ENCODE measurements at places on chromosomes 1 and 21.

DNA sequence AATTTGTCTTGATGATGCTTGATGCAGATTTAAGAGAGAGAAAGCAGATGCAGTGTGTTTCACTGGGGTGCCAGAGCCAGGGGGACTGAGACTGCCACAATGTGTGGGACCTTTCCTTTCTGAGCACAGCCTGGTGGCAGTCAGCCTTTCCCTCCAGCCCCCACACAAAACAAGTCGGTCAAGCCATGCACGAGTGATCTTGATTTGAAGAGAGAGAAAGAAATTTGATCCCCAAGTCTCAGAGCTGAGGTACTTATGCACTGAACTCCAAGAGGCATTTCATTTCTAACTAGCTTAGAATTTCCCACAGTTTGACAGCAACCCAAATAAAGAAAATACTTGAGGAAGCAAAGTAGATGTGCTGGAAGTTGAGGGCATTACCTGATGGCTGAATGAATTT is 193.8 kb downstream of the ST6GALNAC3 start:
- DNase-seq, result no peak

DNA sequence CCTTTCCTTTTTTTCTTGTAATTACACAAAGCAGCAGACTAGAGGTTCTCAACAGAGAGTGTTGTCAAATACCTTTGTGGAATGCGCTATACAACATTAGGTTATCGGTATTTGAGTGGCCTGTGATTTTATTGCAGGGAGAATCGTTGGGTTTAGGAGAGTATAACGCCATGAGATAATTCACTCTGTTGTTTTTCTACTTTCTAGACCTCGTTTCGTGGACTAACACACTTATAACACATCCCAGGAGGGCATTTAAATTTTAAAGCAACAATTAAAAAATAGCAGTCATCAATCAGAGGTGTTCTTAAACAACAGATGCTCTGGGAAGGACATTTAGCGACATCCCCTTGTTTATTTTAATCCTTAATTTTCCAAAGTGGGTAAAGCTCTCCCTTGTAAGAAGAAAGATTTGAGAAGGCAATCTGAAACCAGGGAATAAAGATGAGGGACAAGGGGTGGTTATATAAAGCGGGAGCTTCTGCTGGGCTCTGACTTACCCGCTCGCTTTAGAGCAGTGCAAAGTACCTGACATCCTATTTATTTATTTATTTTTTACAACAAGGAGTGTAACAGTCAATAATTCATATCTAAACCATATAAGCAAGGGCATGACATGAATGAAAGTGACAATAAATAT is 4.9 kb downstream of the PBX1 start:
- DNase-seq, result no peak

- no peak for DNase-seq
Observed at GRCh38 chr1:74425676-74426075, 86.7 kb downstream of the LRRC53 start.

DNA sequence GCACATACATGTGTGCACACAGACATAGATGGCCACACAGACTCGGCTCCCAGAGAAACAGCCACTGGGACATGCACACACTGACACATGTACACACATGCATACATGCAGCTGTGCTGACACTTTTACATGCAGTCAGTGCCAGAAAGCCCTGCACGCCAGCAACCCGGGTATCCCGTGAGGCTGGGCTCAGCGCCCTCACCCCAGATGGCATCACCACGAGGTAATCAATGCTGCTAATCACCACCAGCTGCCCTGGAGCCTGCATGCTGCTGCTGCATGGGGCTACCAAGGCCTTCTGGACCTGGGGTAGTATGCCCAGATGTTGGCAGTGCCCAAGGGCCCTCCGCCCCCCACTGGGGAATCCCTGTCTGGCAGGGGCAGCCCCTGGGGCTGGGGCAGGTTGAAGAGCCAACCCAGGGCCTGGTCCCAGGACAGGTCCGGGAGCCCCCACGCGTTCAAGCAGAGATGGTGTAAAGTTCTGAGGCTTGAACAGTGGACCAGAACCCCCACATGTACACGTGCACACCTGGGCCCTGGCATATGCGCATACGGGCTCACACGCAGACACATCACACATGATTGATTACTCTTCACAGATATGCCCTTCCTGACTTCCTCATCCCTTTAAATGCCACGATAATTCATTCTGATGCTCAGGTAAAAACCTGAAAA is 2.7 kb upstream of the COL16A1 start:
- no peak for DNase-seq

DNA sequence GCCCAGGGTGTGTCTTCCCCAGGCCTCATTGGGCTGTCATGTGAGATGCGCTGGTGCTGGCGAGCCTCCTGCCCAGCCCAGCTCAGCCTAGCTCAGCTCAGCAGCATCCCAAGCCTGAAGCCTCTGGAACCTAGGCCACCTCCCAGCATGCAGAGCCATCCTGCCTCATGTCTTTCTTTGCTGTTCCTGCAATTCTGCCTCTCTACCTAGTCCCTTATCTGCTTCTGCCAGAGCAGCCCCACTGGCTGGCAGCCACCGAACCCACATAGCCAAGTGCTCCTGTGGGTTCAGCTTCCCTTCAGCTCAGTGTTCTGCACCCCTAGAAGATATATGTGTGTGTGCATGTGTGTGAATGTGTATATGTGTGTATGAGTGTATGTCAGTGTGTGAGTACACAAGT is 291.5 kb upstream of the VAMP3 start:
- DNase-seq, result no peak

- no peak for DNase-seq
Observed at GRCh38 chr1:43849670-43850069, 83.9 kb upstream of the ARTN start.
